Placental epithelial cell (primary cell): ENCODE measurements at places on chromosomes 2 and 18. TPM values are rescaled to one million over a fixed set of nuclear protein-coding genes. Genes with fewer than 3 reads are reported as not detected.

Gene C1QL2
- not detected in 2 replicates for total RNA-seq

Gene CHST10
- 9.0 and 9.1 TPM in 2 replicates for total RNA-seq

Gene MAP2
- total RNA-seq, result 1.5 and 5.1 TPM in 2 replicates

Gene NAT8
- not detected in 2 replicates for total RNA-seq

Gene ANKRD62
- not detected in 2 replicates for total RNA-seq

Gene SESTD1
- total RNA-seq, result 14.5 and 20.4 TPM in 2 replicates

Gene CSRNP3
- 2.3 and 7.5 TPM in 2 replicates for total RNA-seq

Gene B3GNT7
- total RNA-seq, result 0.65 and 1.2 TPM in 2 replicates
